NCI-H146 (cell line): ENCODE measurements at places on chromosomes 6 and 20.

- DNase-seq, result no peak
Observed at GRCh38 chr6:167571550-167571949, 246.7 kb downstream of the TTLL2 start.

DNA sequence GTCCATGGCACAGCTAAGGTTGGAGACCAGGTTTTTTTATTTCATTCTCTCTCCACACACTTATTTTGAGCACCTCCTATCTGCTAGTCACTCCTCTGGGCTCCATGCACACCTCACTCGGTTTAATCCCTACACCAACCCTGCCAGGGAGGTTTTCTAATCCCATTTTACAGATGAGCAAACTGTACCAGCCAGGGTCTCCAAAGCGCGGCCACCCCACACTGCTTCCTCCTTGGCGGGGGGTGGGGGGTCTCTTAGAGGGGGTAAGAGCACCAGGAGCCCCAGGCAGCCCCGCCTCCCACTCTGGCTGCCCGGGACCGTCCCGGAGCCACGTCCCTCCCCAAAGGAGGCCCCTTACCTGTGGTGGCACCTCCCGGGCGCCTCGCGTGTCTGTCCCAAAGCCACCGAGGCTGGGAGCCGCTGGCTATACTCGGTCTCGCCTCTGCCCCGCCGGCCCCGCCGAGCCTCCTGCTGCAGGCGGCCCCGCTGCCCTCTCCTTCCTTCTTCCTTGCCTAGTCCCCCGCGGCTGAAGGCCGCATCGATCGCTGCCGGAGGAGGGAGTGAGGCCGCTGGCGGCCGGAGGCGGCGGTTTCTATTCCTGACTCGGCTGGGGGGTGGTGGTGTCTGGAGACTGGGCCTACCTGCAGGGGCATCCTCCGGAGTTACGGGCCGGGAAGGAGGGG, at the start of gene KCNS1:
KCNS1 (minus strand) TSS at position 565 of the 683 bp plus-strand sequence. CDS start 1,891 bp downstream, outside the sequence.
- DNase-seq, result no peak

- no peak for DNase-seq
Observed at GRCh38 chr6:155374681-155375080, 60.4 kb upstream of the TFB1M start.

DNA sequence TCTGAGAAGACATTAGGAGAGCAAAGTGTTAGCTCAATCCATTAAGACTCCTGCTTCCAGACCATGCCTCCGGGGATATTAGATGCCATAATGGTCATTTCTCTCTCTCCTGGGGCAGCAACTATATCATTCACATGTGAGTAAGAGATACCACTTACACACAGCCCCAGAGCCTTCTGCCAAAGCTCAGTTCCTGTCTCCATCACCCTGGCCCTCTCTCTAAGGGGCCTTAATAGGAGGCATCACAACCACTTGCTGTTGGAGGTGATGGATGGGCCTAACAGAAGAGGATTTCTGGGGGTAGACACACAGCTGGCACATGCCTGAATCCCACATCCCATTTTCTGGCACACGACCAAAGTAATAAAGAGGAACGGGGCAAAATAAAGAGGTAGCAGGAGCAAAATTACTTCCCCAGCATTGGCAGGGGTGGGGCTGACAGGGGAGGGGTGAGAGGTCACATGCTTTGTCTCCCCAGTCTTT, 34.0 kb upstream of the VSTM2L start:
- peak; percentile 7 for DNase-seq

- DNase-seq, result no peak
Observed at GRCh38 chr6:14339711-14340584, 222.4 kb downstream of the CD83 start.

DNA sequence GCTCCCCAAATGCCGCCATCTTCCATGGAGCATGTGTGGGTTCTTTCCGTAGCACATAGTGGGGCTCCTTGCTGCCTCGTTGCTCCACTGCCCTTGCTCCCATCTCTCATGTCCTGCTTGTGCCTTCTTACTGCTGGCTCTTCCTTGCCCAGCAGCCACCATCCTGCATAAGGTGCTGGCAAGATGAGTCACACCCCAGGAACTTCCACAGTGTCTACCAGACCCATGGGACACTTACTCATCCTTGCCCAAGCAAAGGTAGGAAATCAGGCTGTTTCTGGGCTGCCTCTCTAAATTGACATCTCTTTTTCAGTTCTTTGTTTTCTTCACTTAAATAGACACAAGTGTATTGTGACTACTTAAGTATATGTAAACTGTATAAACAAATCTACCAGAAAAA, 39.4 kb upstream of the RGS17 start:
- no peak for DNase-seq

DNA sequence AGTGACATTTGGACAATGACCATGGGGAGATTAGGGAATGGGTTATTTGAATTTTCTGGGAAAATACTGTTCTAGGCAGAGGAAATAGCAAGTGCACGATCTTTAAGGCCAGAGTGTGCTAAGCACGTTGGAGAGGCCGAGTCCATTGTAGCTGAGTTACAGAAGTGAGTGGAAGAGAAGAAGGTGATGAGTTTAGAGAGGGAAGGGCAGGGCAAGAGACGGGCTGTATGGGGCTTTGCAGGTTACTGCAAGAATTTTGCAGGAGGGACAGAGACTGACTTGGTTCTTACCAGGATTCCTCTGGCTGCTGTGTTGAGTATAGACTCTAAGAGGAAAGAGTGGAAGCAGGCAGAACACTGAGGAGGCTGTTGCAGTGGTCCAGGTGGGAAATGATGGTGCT, 1.1 kb upstream of the NCOA3 start:
- DNase-seq, result no peak

GRCh38 chr20:61454053-61454452, 202.0 kb downstream of the CDH4 start:
- no peak for DNase-seq

- no peak for DNase-seq
Observed at GRCh38 chr6:151197556-151197955, 42.2 kb upstream of the AKAP12 start.

- DNase-seq, result no peak
Observed at GRCh38 chr20:53128004-53128403, 155.8 kb downstream of the TSHZ2 start.

DNA sequence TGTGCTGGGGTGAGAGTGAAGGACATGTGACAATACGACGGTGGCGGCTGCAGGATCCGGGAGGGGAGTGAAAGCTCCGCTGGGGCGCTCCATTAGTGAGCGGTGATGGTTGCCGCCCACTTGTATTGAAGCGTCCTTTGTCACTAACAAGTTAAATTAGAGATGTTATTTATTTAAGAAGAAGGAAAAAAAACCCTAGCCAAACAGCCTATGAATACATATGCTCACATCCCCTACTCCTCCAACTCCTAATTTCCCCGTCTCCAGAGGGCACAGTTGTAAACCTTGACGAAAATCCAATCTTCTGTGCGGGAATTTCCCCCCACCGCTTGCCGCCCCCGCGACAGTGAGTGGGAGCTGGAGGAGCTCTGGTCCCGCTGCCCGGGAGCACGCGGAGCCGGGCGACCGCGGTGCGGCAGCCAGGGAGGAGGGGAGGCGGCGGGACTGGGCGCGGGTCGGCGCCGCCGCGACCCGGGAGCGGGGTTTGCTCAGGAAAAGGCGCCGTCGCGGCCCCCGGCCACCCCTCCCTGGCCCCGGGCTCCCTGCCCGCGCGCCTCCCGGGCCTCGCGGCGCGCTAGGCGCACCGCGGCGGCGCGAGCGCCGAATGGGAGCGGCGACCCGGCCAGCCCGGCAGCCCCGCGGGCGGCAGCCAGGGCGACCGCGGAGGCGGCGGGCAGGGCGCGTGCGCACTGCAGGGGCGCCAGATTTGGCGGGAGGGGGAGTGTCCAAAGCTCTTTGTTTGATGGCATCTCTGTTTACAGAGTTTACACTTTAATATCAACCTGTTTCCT, at the start of gene MYB:
MYB (plus strand) TSS at position 767 of the 791 bp plus-strand sequence. CDS start 206 bp downstream, outside the sequence.
- peak; percentile 92 for DNase-seq

DNA sequence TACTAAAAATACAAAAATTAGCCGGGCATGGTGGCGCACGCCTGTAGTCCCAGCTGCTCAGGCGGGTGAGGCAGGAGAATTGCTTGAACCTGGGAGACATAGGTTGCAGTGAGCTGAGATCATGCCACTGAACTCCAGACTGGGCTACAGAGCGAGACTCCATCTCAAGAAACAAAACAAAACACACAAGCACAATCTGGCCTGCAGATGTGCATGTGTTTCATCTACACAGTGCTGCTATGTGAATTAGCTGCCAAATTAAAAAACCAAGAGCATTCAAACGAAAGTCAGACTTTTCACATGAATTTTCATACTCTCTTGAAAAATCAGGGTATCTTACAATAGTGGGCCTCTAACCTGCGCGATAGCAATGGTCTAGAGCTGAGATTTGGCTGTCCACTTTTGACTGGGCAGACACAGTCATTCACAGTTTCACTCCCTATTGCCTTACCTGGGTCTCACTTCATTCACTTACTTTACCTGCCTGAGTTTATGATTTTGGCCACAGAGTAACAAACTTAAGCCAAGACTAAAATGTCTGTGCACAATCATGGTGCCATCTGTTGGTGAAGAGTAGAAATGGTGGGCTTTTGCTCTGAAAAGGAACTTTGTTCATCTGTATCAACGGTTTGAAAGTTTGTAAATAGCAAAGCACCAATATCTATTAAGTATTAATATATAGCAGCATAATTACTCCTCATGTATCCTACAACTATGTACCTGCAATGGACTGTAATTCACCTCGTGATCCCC, 138.5 kb upstream of the UST start:
- no peak for DNase-seq

DNA sequence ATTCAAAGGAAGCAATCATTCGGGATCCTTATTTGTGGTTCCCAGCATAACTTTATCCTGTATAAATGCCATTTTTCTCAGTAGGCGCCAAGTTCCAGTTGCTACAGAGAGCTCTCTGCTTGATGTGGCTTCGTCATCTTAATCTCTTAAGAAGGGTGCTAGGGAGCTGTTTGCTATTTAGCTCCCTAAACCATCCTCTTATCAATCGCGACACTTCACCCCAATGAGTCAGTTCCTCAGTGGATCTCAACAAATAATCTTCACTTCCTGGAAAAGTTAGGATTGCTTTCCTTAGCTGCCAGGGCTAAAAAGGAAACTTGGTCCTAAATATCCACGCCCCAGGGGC, 1.3 kb upstream of the NKAIN2 start:
- no peak for DNase-seq
